Stimulated activated naive CD8-positive, alpha-beta T cell treated with anti-CD3 and anti-CD28 coated beads, Interleukin-15, Interleukin-2, amounts not matched to agents 100 U/mL and 50 U/mL, for 24 hours (primary cell): ENCODE measurements at places on chromosomes 2 and 18.

DNA sequence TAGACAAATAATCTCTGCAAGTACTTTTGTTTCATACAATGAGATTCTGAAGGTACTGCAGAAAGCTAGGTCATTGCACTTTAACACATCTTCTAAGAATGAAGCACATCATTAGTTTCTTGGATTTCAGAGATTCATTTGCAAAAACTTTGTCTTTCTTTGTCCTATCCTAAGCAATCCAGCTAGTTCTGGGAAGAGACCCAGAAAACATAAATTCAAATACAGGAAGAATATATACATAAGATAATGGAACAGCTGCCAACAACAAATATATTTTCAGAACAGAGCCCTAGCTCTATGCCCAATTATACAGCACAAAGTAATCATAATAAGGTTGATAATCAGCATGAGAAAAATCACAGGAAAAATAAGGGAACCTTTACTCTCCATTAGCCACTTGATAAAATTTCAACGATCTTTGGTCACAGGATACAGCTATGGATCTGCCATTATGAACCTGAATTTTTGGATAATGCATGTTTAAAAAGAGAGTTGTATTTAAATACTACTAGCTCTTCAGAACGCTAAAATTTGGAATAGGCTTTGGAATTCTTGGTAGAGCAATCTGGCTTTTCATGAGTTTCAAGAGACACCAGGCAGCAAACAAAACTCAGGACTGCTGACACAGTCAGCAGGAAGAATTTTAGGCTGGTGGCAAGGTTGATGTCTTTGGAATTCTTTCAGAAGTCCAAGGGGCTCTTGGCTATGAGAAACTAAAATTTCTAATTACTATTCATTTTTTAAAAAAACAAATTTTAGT is 250.4 kb upstream of the SMIM21 start:
- DNase-seq, result no peak

GRCh38 chr2:208407667-208408066 is 1.1 kb downstream of the PTH2R start:
- DNase-seq, result no peak

GRCh38 chr18:58593938-58594337 is 35.0 kb downstream of the ALPK2 start:
- no peak for DNase-seq

DNA sequence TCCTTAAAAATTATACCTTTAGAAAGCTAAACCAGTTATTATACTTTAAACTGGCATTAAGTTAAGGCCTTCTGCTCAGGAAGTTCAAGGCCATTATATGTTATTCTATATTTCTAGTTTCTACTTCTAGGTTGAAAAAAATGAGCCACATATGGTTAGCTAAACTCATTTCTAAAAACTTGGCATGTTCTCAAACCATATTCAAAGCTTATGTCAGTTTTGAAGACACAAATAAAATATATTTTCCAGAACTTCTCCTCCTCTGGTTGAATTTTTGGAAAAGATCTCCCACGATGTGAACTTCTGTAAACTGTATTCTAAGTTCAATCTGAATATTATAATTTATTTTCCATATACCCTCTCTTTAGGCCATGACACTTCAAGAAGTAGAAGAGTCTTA is 103.5 kb downstream of the NYAP2 start:
- DNase-seq, result no peak

GRCh38 chr2:216404010-216404618 is 8.2 kb upstream of the SMARCAL1 start:
- DNase-seq, result peak; percentile 47

- no peak for DNase-seq
Observed at GRCh38 chr18:5455674-5456073, 88.1 kb downstream of the EPB41L3 start.
